ENCODE measurements at places on chromosomes 12 and 14. TPM values are rescaled to one million over a fixed set of nuclear protein-coding genes. Genes with fewer than 3 reads are reported as not detected.

The TMEM229B gene
- 10.4 TPM for total RNA-seq

- peaks cover 71% of the 10 kb centered on the region for H3K36me3 ChIP-seq
- DNase-seq, result no peak
- H3K4me3 ChIP-seq, result no peak overlapping the region
- H3K27me3 ChIP-seq, result no peaks in the 10 kb centered on the region
- peaks cover 17% of the 10 kb centered on the region for H3K4me1 ChIP-seq
Measured at GRCh38 chr12:55780685-55781084, 36.8 kb downstream of the SARNP start.

DNA sequence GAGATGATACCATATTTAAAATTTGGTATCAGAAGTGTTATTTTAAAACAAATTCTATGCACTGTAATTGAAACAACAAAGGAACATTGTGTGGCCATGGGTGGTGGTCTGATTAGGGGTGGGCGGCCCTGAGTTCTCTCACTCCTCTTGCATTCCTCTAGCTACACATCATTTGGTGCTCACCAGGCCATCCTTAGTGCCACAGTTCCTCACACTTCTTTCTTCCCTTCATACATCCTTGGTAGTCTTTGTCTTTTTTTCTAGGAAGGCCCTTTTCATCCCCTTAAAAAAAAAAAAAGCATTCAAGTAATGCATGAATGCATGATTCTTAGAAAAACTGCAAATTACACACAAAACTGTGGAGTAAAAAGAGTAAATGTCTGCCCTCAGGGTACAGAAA lies 2.4 kb upstream of the MANSC4 start:
- H3K4me3 ChIP-seq, result no peak overlapping the region
- H3K4me1 ChIP-seq, result peaks cover 42% of the 10 kb centered on the region
- no peak overlapping the region for H3K27ac ChIP-seq

GRCh38 chr14:95182379-95182778 lies 25.1 kb upstream of the DICER1 start:
- no peak for DNase-seq
- no peak overlapping the region for H3K4me3 ChIP-seq
- H3K27me3 ChIP-seq, result peaks cover 16% of the 10 kb centered on the region

- DNase-seq, result no peak
- H3K27me3 ChIP-seq, result no peaks in the 10 kb centered on the region
- H3K36me3 ChIP-seq, result no peaks in the 10 kb centered on the region
- H3K4me3 ChIP-seq, result no peak overlapping the region
- no peak overlapping the region for H3K27ac ChIP-seq
- H3K4me1 ChIP-seq, result no peaks in the 10 kb centered on the region
Measured at GRCh38 chr12:88836156-88836555, 255.9 kb upstream of the KITLG start.

Measured in activated CD4-positive, alpha-beta memory T cell treated with anti-CD3 and anti-CD28 coated beads, Interleukin-2, amount 10 ng/mL, durations not matched to agents 7 days and 5 days (primary cell).